ENCODE measurements at places on chromosomes 6 and 20. TPM values are rescaled to one million over a fixed set of nuclear protein-coding genes. Genes with fewer than 3 reads are reported as not detected.

DNA sequence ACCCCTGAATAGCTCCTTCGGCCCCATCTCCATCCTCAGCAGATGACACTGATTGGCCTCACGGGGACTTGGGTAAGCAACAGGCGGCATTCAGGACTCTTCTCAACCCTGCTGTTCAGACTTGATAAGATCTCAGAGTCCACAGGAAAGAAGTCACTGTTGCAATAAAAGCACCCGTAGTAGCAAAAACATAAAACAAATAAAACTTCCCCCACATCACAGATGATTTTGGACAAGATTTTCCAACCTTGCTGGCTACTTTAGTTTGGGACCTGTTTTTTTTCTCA, 17.1 kb upstream of the C20orf144 start:
- DNase-seq = no peak

Gene GPX5
- polyA plus RNA-seq = not detected

Gene TGM2
- 35.9 TPM for polyA plus RNA-seq

Gene GPSM3
- 11.8 TPM for polyA plus RNA-seq

Gene STK38
- 46.9 TPM for polyA plus RNA-seq

- no peak for DNase-seq
Measured at GRCh38 chr6:50843842-50844241, 25.2 kb downstream of the TFAP2B start.

All from left renal cortex interstitium (tissue), 4 donors.